ENCODE measurements at places on chromosomes 3 and 15. TPM values are rescaled to one million over a fixed set of nuclear protein-coding genes. Genes with fewer than 3 reads are reported as not detected.
A peak's percentile ranks its signal among the peaks of the same experiment; 100 is the strongest.

- H3K27me3 ChIP-seq, result no peaks in the 10 kb centered on the region
- H3K36me3 ChIP-seq, result no peaks in the 10 kb centered on the region
- peaks cover 73% of the 10 kb centered on the region for H3K4me1 ChIP-seq
- peak overlapping the region; percentile 75 for H3K27ac ChIP-seq
- no peak for DNase-seq
- H3K4me3 ChIP-seq, result no peak overlapping the region
Observed at GRCh38 chr15:64699751-64700388, 75.5 kb downstream of the RBPMS2 start.

DNA sequence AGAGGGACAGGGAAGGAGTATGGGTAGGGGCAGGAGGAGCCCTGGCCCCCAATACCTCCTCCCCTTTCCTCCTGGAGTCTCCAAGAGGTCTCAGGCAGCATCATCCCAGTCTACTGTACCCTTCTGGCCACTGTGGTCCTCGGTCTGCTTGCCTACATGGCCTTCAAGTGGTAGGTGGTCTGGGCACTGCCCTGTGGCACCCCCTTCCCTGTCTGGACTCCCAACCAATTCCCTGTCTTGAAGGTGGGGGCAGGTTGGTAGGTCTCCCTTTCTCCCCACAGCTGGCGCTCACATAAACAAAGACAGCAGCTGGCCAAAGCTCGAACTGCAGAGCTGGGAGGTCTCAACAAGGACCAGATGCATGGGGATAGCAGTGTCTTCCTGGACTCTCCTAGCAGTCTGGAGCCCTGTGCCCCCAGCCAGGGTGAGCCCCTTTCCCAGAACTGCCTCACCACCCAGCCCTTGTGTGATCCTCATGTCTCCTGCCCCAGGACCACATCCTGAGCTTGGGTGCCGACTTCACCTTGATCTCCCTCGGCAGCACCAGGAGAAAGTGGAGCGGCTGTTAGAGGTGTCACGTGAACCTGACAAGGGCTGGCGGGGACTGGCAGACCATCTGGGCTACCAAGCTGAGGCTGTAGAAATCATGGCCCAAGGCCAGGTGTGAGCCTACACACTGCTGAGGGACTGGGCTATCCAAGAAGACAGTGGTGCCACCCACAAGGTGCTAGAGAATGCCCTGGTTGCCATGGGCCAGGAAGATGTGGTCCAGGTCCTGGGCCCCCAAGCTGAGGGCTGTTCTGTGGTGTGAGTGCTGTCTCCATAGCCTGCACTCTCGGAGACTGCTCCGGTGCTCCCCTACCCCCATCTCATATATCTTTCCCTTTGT lies 33.1 kb downstream of the NBEAL2 start:
- no peaks in the 10 kb centered on the region for H3K27me3 ChIP-seq
- peak; percentile 12 for DNase-seq
- H3K4me3 ChIP-seq, result no peak overlapping the region
- H3K36me3 ChIP-seq, result no peaks in the 10 kb centered on the region
- no peak overlapping the region for H3K27ac ChIP-seq

ERICH6 gene
- polyA plus RNA-seq, result 52.5 TPM

GRCh38 chr15:78360958-78361718 lies 21.0 kb downstream of the CRABP1 start:
- no peak overlapping the region for H3K27ac ChIP-seq
- no peak for DNase-seq

- H3K36me3 ChIP-seq, result no peaks in the 10 kb centered on the region
- no peaks in the 10 kb centered on the region for H3K27me3 ChIP-seq
- H3K4me3 ChIP-seq, result no peak overlapping the region
- H3K27ac ChIP-seq, result no peak overlapping the region
- no peaks in the 10 kb centered on the region for H3K4me1 ChIP-seq
Observed at GRCh38 chr3:112782491-112782890, 64.2 kb downstream of the CD200R1L start.

CD86 gene
- polyA plus RNA-seq, result 3.4 TPM

ALPK3 gene
- 3.0 TPM for polyA plus RNA-seq

MED12L gene
- polyA plus RNA-seq, result 10.4 TPM

DNA sequence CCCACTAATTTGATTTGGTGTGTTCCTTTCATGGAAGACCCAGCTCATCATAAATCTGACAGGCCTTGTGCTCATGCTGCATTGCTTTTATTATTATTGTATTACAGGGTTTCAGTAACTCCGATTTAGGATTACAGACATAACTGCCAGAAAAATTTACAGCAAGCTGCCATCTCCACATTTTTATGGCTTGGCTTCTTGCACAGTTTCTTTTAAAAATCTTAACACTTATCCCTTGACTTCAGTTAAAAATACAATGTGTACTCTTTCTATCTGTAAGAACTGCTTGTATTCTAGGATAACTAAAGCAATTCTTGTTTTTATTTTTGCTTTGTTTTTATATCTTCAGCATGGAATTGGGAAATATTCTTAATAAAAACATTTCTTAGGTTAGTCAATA lies 612.2 kb downstream of the DIPK2A start:
- H3K27ac ChIP-seq, result no peak overlapping the region
- H3K4me1 ChIP-seq, result no peaks in the 10 kb centered on the region
- no peak for DNase-seq
- no peak overlapping the region for H3K4me3 ChIP-seq
- H3K36me3 ChIP-seq, result no peaks in the 10 kb centered on the region

GRCh38 chr3:155497930-155498647 lies 204.6 kb upstream of the STRIT1 start:
- no peak overlapping the region for H3K4me3 ChIP-seq
- no peaks in the 10 kb centered on the region for H3K36me3 ChIP-seq
- DNase-seq, result no peak
- no peaks in the 10 kb centered on the region for H3K4me1 ChIP-seq

DNA sequence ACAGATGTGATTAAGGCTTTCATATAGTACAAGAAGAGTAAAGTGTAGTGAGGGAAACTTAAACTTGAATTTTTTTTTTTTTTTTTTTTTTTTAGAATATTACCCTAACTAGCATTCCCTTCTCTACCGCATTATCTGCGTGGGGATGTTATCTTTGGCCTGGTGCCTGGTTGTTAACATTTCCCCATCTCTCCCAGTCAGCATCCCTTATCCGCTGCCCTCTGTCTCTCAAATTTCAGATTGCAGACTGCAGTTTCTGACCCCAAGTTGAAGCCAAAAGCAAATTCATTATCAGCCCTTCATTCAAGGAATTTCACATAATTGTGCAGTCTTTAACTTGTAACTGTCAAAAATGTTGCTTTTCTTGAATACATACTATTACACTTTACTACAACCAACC lies 353.0 kb downstream of the PLOD2 start:
- no peak overlapping the region for H3K4me3 ChIP-seq
- no peak for DNase-seq
- no peaks in the 10 kb centered on the region for H3K36me3 ChIP-seq
- H3K27me3 ChIP-seq, result no peaks in the 10 kb centered on the region
- H3K4me1 ChIP-seq, result no peaks in the 10 kb centered on the region

- no peak overlapping the region for H3K27ac ChIP-seq
- H3K4me3 ChIP-seq, result no peak overlapping the region
- H3K4me1 ChIP-seq, result no peaks in the 10 kb centered on the region
- H3K27me3 ChIP-seq, result no peaks in the 10 kb centered on the region
- no peaks in the 10 kb centered on the region for H3K36me3 ChIP-seq
Observed at GRCh38 chr3:104642827-104643226, 723.9 kb upstream of the ALCAM start.

ABHD17C gene
- 10.0 TPM for polyA plus RNA-seq

TRIP4 gene
- polyA plus RNA-seq, result 23.4 TPM

ZBTB11 gene
- polyA plus RNA-seq, result 14.8 TPM

MKRN2OS gene
- not detected for polyA plus RNA-seq

CIB1 gene
- 138 TPM for polyA plus RNA-seq

GRCh38 chr3:11276901-11277300 lies 4.7 kb downstream of the ATG7 start:
- DNase-seq, result no peak
- no peaks in the 10 kb centered on the region for H3K27me3 ChIP-seq
- peaks cover 7% of the 10 kb centered on the region for H3K4me1 ChIP-seq
- no peak overlapping the region for H3K27ac ChIP-seq
- H3K36me3 ChIP-seq, result no peaks in the 10 kb centered on the region

DNA sequence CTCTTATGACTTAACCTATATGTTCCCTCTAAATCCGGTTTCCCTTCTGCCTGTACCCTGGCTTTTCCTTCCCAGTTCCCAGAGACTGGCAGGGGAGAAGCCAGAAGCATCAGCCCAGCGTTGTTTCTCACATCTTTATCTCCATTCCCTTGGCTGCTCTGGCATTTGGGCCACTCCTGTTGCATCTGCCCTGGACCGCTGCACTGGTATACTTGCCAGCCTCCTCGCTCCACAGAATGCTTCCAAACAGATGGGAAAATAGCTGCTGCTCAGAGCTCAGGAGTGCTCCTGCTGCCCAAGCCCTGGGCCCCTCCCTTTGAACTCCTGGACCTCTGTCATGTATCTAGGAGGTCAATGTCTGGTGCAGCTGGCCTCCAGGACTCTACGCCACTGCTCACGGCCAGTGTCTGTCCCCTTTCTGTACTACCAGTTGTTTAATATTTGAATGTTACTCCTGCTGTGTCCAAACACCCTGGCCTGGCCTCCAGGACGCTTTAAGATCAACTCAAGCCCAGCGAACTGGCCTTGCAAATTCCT lies 6.8 kb downstream of the SPINT1 start:
- H3K4me3 ChIP-seq, result no peak overlapping the region
- H3K36me3 ChIP-seq, result no peaks in the 10 kb centered on the region
- DNase-seq, result no peak

DNASE1L3 gene
- polyA plus RNA-seq, result 8.2 TPM

All from testis (tissue), 5 donors.